ENCODE measurements at places on chromosomes 4 and X. TPM values are rescaled to one million over a fixed set of nuclear protein-coding genes. Genes with fewer than 3 reads are reported as not detected.

CT47B1 gene
- total RNA-seq = not detected

TXK gene
- 0.41 TPM for total RNA-seq

TMEM255A gene
- 1.6 TPM for total RNA-seq

NUP54 gene
- total RNA-seq = 128 TPM

SPOCK3 gene
- 23.6 TPM for total RNA-seq

IL9R gene
- total RNA-seq = not detected

GC gene
- total RNA-seq = not detected

EDA gene
- 2.0 TPM for total RNA-seq

GPRASP3 gene
- 62.0 TPM for total RNA-seq

N4BP2 gene
- total RNA-seq = 77.5 TPM

Measured in frontal cortex (tissue), 4 donors.